Kidney (tissue), 22 donors: ENCODE measurements at places on chromosomes 11 and 22. TPM values are rescaled to one million over a fixed set of nuclear protein-coding genes. Genes with fewer than 3 reads are reported as not detected.

DNA sequence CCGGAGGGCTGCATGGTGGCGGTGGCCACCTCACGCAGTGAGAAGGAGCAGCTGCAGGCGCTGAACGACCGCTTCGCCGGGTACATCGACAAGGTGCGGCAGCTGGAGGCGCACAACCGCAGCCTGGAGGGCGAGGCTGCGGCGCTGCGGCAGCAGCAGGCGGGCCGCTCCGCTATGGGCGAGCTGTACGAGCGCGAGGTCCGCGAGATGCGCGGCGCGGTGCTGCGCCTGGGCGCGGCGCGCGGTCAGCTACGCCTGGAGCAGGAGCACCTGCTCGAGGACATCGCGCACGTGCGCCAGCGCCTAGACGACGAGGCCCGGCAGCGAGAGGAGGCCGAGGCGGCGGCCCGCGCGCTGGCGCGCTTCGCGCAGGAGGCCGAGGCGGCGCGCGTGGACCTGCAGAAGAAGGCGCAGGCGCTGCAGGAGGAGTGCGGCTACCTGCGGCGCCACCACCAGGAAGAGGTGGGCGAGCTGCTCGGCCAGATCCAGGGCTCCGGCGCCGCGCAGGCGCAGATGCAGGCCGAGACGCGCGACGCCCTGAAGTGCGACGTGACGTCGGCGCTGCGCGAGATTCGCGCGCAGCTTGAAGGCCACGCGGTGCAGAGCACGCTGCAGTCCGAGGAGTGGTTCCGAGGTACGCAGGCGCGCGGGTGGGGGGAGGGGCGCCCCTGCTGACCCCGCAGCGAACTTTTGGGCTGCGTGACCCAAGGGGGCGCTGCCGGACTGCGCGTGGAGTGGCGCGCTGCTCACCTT is 670 bp downstream of the NEFH start:
- no peaks in the 10 kb centered on the region for H3K4me1 ChIP-seq
- DNase-seq = peak; percentile 74
- H3K27me3 ChIP-seq = peaks cover 4% of the 10 kb centered on the region
- no peaks in the 10 kb centered on the region for H3K36me3 ChIP-seq
- H3K27ac ChIP-seq = no peak overlapping the region
- no peak overlapping the region for H3K4me3 ChIP-seq

GRCh38 chr22:23237841-23238240 is 57.5 kb downstream of the BCR start:
- H3K27ac ChIP-seq = peak overlapping the region; percentile 10
- H3K4me3 ChIP-seq = no peak overlapping the region
- no peak for DNase-seq
- no peaks in the 10 kb centered on the region for H3K36me3 ChIP-seq
- no peaks in the 10 kb centered on the region for H3K27me3 ChIP-seq
- peaks cover 2% of the 10 kb centered on the region for H3K4me1 ChIP-seq

- no peaks in the 10 kb centered on the region for H3K4me1 ChIP-seq
- no peak overlapping the region for H3K4me3 ChIP-seq
- no peak for DNase-seq
- H3K36me3 ChIP-seq = no peaks in the 10 kb centered on the region
Measured at GRCh38 chr11:2846056-2846455, 39.5 kb downstream of the CDKN1C start.

The TRIM49 gene
- not detected for total RNA-seq

The SAA1 gene
- total RNA-seq = 192 TPM

The MYBPC3 gene
- 0.19 TPM for total RNA-seq
